Glomerular endothelial cell (primary cell): ENCODE measurements at places on chromosomes 7 and 10. TPM values are rescaled to one million over a fixed set of nuclear protein-coding genes. Genes with fewer than 3 reads are reported as not detected.

GRCh38 chr7:98727146-98727709 is 110.1 kb downstream of the NPTX2 start:
- DNase-seq = no peak

DNA sequence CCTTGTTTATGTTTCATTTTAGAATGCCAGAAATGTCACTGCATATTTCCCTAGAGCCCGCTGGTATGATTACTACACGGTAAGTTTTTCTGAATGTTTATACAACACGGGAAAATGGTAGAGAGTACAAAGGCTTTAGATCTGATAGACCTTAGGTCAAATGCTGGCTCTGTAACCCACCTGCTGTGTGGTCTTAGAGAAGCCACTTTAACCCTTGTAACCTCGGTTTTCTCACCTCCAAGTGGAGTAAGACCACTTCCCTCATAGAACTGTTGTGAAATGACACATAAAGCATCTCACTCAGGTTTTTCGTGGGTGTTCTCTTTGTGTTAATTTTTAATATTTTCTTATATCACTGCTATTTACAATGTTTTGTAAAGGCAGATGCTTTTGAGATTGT is 13.9 kb upstream of the MGAM2 start:
- no peak for DNase-seq

The ZNF239 gene
- 1.8 and 2.3 TPM in 2 replicates for total RNA-seq

The CPA2 gene
- not detected in 2 replicates for total RNA-seq

- no peak for DNase-seq
Measured at GRCh38 chr10:77649333-77650331, 12.0 kb upstream of the KCNMA1 start.

The KLHL7 gene
- 26.7 and 32.0 TPM in 2 replicates for total RNA-seq

- DNase-seq = no peak
Measured at GRCh38 chr7:141158561-141158960, 84.7 kb downstream of the TMEM178B start.

GRCh38 chr7:98553666-98554065 is 63.4 kb upstream of the NPTX2 start:
- no peak for DNase-seq

The CCDC172 gene
- not detected in 2 replicates for total RNA-seq

DNA sequence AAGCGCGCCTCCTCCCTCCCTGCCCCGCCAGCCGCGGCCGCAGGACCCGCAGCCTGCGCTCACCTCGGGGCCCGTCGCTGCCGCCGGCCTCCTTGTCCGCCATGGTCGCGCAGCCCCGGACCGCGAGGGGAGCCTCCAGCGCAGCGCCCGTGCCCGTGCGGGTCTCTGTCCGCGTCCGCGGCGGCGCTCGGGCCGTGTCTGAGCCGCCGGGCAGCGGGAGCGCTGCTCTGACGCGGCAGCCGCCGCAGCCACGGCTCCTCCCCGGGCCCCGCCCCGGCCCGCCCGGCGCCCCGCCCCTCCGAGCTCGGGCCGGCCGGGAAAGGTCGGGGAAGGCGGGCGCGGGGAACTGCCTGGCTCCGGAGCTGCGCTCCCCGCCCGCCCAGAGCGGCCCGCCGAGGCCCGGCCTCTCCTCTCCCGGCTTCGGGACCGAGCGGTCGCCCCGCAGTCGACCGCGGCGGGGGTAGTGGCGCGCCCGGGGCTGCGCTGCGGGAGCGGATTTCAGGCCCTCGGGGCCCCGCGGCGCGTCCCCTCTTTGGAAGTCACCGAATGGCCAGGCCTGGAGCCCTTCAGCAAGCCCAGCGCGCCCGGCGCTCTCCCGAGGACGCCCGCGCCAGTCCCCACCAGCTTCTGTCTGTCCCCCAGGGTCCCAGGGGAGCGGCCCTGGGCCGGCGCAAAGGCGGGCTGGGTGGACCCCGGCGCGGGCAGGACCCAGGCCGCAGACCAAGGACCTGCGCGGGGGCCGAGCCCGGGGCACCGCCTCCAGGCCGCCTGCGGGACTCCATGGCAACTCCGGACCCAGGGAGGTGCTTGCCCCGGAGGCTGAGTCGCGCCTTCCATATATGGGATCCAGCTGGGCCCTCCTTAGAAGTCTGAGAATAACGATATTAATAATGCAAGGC is at the start of gene HSPA12A:
HSPA12A (minus strand) TSS at position 200 of the 899 bp plus-strand sequence; CDS start at position 103, 97 bp downstream.
- DNase-seq = no peak
